ENCODE measurements at places on chromosomes 7 and 10.

- DNase-seq: no peak
Measured at GRCh38 chr7:82886324-82886723, 276.4 kb downstream of the PCLO start.

DNA sequence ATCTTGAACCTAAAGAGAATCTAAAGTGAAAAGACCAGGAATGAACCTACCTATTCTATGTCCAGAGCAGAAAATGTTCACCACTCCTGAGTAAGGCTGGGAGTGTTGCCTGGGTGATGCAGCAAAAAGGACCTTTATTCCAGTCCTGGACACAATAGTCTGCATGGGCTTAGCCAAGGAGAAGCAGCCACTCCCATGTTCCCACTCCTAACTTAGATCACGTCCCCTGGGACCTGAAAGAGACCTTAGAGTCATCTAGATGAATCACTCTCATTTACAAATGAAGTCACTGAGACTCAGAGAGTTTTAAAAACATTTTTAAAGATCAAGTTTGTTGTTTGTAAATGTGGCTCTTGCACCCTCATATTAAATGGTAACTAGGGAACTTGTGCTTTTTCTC is 763.4 kb downstream of the KCNMA1 start:
- no peak for DNase-seq

- DNase-seq: no peak
Measured at GRCh38 chr10:89348481-89348880, 20.7 kb downstream of the IFIT3 start.

DNA sequence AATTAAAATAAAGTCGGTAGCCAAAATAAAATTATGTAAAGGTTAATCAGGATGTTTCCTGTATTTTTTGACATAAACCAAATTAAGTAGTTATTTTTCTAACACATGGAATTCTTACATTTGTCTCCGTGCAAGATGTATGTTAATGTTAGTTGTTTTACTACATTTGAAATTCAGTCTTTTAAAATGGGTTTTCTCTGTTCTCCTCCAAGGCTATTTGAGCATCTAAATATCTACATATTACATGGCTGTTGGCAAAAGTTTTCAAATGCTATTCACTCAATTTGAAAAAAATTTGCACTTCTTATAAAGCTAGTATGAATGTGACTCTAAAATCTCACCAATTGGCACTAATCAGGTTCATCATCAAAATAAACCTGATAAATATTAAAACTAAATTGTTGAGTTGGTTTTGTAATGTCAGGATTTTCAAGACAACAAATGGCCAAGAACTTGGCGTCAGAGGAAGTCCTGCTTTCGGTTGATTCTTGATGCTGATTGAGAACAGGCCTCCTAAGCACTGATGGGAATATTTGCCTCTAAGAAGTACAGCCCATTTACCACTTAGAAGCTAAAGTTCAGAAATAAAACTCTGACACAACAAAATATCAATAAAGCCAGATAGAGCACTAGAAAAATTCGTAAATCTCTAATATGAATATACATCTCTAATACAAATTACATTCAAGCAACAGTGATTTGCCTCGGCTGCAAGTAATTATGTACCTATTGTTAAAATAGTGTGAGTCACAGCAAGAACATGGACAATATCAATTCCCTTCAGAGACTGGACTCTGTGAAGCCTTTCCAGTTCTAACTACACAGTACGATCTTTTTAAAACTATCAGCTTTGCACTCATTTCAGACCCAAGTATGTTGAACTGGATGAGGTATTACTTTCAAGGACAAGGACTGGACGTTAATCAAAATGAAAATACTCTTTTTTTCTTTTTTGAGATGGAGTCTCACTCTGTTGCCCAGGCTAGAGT is 733.1 kb upstream of the C7orf33 start:
- DNase-seq: no peak

- no peak for DNase-seq
Measured at GRCh38 chr7:70638158-70639107, 493.5 kb upstream of the GALNT17 start.

DNA sequence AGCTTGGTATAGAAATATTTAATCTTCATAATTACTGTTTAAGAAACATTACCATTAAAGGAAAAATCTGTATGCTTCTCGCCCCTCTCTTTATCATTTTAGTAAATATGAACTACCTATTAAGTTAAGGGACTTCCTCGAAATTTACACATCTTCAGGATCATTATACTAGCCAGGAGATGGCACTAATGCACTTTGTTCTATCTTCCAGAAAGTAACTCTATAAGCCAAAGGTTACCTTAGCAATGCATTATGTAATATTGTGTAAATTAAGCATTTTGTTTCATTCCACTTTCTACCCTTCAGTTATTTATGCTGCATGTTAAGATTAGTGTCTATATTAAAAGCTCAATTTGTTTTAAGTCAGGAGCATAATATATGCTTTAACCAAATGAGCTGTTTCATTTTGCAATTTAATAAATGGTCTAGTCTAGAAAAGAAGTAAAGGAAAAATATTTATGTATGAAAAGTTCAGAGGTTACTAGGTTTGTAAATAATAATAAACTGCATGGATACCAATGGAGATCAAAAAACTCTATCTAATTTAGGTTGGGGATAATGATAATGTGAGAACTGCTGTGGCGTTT is 128.5 kb downstream of the ANKRD7 start:
- DNase-seq: peak; percentile 6

DNA sequence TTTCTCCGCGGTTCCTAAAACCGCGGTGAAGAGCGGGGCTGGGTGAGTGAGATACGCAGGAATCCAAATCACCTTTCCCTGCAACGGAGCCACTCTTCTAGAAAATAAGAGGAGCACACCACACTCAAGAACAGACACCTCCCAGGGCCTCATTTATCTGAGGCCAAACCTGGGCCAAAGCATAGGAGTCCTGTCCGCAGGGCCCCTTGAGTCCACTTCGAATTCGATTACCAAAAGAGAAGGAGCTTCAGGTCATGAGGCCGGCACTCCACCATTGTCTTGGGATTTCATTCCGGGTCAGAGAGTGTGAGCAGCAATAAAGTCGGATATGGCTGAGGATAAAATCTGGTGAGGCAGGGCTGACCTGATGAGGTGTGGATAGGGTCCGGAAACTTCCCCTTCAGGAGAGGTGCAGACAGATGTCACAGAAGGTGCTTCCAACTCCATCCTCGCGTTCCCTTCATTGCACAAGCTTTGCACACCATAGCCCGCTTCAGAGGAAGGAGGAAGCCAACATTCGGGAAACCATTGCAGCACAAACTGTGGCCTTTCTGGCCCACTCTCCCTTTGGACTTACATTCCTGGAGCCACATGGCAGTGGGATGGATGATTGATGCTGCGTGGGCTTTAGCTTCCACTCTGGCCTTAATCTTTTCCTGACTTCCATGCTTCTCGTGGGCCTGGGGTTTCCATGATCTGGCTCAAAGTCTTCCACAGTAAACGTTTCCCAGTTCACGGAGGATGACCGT is 27.2 kb upstream of the ZNF273 start:
- no peak for DNase-seq

- no peak for DNase-seq
Measured at GRCh38 chr10:191703-192518, 56.7 kb downstream of the ZMYND11 start.

DNA sequence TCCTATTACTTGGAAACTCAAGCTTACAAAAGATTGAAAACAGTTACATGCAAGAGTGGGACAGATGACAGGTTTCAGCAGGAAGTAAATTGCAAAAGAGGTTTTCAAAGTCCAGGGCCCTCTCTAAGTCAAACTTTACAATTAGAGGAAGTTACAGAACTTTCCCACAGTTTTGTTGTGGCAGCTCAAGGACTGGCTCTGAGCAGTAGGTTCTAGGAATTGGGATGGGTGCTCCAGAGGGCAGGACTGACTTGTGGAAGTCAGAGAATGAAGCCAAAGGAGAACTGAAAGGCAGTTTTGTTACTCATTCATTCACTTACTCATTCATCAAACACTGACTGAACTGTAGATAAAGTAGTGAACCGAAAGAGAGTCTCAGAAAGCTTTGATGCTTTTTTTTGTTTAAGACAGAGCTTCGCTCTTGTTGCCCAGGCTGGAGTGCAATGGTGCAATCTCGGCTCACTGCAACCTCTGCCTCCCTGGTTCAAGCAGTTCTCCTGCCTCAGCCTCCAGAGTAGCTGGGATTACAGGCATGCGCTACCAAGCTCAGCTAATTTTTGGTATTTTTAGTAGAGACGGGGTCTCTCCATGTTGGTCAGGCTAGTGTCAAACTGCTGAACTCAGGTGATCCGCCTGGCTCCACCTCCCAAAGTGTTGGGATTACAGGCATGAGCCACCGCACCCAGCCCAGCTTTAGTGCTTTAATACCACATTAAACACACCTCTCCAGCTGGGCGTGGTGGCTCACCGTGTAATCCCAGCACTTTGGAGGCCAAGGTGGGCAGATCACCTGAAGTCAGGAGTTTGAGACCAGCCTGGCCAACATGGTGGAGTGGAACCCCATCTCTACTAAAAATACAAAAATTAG is 66.8 kb upstream of the CCNJ start:
- peak; percentile 62 for DNase-seq

DNA sequence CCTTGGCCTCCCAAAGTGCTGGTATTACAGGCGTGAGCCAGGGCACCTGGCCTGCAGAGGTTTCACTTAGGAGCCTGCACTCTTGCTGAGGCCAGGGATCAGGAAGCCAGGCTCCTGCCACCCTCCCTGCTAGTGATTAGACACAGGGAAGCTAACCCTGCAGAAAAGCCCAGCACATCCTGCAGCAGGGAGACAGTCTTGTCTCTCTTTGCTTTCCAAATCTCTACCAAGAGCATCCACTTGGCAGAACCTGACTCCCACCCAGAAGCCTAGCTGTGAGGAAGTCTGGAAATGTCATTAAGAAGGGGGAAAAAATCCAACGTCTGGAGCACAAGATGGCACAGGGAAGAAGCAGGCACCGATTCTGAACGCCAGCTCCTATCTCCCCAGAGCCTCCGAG is 8.0 kb upstream of the FAM171A1 start:
- no peak for DNase-seq

GRCh38 chr10:132527339-132528063 is 10.1 kb upstream of the INPP5A start:
- no peak for DNase-seq

DNA sequence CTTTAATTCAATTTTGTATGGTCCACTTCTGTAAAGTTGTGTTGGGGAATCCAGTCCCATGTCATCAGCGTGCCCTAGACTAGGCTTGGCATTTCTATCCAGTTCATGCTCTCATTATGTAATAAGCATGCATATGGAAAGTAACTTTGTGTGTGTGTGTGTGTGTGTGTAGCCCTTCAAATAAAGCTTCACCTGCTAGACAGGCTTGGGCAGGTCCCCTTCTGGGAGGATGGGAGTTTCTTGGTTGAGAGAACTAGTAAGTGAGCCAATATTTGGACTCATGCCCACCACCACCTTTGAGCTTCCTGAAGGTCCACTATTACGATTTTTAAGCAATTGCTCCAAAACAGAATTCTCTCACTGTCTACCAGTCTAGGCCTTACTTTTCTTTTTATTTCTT is 6.9 kb downstream of the BZW2 start:
- DNase-seq: no peak

GRCh38 chr7:120743128-120743527 is 114.8 kb downstream of the TSPAN12 start:
- DNase-seq: no peak

GRCh38 chr10:13382703-13383398 is 34.8 kb upstream of the SEPHS1 start:
- DNase-seq: peak; percentile 25

DNA sequence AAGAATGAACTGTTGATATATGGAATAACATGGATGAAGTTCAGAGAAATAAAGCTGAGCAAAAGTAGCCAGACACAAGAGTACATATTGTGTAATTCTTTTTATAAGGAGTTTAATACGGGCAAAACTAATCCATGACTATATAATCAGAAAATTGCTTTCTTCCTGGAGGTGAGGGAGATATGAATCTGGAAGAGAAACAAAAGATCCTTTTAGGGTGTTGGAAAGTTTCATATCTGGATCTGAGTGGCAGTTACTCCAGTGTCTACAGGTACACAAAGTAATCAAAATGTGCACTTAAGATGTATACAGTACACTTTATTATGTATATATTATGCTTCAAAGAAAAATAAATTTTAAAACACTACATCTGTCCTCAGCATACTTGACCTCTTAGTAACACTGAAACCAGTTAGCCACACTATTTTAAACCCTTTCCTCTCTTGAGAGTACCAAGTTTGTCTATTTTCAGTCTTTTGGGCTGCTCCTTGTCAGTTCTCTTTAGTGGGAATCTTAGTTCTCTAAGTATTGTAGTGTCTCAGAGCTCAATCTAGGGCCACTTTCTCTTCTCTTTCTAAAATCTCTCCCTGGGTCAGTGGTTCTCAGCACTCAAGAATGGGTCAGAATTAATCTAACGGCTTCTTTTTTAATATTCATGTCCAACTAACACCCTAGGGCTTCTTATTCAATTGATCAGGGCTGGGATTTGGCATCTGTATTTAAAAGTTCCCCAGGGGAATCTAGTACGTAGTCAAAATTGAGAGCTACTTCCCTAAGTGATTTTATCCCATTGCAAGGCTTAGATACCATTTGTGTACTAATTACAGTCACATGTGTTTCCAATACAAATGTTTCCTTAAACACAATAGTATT is 4.3 kb upstream of the LIPF start:
- DNase-seq: no peak

GRCh38 chr10:84683550-84683949 is 355.2 kb downstream of the CCSER2 start:
- no peak for DNase-seq

GRCh38 chr10:69629519-69629896 is 539 bp upstream of the FAM241B start:
- no peak for DNase-seq

- DNase-seq: peak; percentile 87
Measured at GRCh38 chr10:11539191-11539868, 72.1 kb downstream of the USP6NL start.

GRCh38 chr7:39202041-39202440 is 224.3 kb downstream of the POU6F2 start:
- no peak for DNase-seq

DNA sequence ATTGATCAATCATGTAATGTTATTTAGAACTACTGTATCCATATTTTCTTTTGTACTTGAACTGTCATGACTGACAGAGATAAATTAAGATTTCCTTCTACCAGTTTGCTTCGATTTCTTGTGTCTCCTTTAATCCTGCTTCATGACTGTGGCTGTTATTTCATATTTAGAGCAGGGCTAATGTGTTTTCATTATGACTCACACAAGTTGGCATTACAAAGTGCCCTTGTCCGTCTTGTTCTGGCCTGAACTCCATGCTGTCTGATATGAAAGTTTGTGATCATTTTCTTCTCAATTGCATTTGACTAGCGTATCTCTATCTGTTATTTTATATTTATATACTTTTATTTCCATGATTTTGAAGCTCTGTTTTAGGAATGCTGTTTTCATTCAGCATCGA is 344.1 kb upstream of the PRKCQ start:
- no peak for DNase-seq

- DNase-seq: no peak
Measured at GRCh38 chr7:157613575-157614322, 276.9 kb downstream of the DNAJB6 start.

DNA sequence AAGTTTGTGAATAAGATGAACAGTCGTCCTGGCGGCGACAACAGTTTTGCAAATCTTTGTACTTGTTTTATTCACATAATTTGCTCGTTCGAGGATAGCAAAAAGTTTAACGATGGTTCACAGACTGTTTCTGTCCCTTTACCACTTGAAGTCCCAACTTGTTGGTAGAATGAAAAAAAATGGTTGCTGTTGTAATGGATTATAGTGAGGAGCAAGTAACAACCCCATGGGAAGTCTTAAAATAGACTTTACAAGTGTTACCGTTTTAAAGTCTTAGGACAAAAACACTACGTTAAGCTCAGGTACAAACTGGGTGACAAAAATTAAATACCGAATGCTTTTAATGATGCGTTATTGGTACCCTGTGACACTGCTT is 589 bp downstream of the LSM8 start:
- DNase-seq: no peak
